Mesothelial cell of epicardium (in vitro differentiated cells): ENCODE measurements at places on chromosomes 1 and 21.

- DNase-seq = no peak
These were observed 29.6 kb downstream of the SETD4 start for GRCh38 chr21:36030581-36031189.

DNA sequence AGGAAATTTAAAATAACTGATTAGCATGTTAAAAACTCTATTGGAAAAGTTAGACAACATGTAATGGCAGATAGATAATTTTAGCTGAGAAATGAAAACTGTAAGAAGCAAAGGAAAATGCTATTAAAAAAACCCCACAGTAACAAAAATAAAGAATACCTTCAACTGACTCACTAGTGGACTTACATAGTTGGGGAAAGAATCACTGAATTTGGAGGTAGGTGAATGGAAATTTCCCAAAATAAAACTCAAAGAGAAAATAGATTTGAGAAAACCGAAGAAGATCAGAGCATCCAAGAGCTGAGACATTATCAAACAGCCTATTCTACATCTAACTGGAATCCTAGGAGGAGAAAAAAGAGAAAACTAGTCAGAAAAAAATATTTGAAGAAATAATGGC, 34.7 kb downstream of the PDE4B start:
- no peak for DNase-seq

- DNase-seq = no peak
These were observed 141.7 kb downstream of the EIF4G3 start for GRCh38 chr1:21034725-21035628.

- no peak for DNase-seq
These were observed 72.2 kb upstream of the CDC42BPA start for GRCh38 chr1:227390525-227390924.

- no peak for DNase-seq
These were observed 7.1 kb upstream of the NES start for GRCh38 chr1:156684227-156684782.

GRCh38 chr21:33206771-33207281, 22.9 kb upstream of the IFNAR2 start:
- DNase-seq = no peak

DNA sequence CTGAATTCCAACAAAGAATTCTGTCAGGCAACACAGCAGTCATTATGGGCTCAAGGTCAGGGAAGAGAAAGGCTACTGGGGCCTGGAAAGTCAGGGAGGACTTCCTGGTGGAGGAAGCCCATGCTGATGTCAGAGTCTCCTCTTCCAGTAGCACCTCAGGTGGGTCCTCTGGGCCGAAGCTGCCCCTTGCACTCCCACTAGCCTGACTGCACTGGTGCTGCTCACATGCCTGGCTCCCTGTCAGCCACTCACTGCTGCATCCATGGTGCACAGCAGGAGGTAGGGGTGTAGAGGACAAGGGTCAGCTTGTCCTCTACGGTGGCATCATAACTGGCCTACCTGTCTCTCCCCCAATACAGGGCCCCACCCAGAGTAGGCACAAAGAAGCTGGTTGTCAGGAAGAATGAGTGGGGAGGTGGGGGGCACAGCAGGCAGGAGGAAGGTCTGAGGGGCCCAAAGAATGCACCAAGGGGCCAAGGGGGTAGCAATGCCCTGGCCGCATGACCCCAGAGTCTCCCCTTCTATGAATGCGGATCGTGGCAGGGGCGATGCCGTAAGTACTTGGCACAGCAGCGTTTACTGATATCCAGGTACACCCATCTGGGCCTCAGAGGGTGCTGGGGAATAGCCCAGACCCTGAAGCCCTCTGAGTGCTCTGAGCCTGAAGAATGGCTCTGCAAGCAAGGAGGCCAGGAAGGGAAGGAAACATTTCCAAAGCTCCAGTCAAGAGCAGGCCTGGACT, 80.3 kb downstream of the GLIS1 start:
- no peak for DNase-seq

- no peak for DNase-seq
These were observed 10.1 kb downstream of the CFAP45 start for GRCh38 chr1:159889821-159890252.

DNA sequence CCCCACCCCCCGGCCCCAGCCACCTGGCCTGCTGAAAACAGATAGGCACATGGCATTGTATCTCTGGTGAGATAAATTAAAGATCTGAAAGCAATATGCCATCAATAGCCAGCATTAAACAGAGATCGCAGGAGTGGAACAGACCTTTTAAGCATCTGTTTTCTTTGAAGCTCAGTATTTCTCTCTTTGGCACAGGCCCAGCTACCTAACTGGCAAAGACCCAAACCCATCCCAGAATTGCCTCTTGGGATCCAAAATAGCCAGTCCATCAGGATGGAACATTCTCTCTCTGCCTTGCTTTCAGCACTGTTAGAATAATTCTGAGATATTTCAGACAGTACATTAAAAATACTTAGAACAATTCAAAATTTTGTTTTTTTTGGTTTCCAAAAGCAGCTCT, 46.0 kb downstream of the KCNJ6 start:
- DNase-seq = peak; percentile 35

- DNase-seq = no peak
These were observed 26.6 kb downstream of the KNCN start for GRCh38 chr1:46524843-46525242.

- DNase-seq = no peak
These were observed 13.0 kb downstream of the FAM229A start for GRCh38 chr1:32349211-32349708.

- no peak for DNase-seq
These were observed 27.8 kb upstream of the ZNF281 start for GRCh38 chr1:200437556-200438203.

GRCh38 chr1:33008051-33008914, 28.4 kb downstream of the AK2 start:
- DNase-seq = no peak

GRCh38 chr1:22830041-22830566, 119.5 kb downstream of the EPHB2 start:
- no peak for DNase-seq

DNA sequence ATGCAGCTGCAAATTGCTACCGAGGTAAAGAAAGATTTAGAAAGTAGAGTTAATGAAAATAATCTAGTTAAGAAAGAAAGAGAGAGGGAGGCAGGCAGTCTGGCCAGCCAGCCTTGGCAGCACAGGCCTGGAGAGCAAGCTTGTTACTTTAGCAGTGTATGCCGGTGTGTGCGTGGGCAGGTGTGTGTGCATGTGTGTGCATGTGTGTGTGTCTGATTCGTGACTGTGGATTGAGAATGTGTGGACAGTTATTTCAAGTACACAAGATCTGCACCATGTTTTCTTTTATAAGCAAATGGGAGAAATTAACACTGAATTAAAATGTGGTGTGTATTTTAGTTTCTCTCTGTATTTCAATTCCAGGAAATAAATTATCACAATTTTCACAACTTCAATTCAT, 211.6 kb downstream of the DSCAM start:
- DNase-seq = no peak

- DNase-seq = no peak
These were observed 47.9 kb downstream of the ELF3 start for GRCh38 chr1:202058001-202058908.

GRCh38 chr1:29390491-29391361, 154.4 kb downstream of the PTPRU start:
- DNase-seq = no peak

DNA sequence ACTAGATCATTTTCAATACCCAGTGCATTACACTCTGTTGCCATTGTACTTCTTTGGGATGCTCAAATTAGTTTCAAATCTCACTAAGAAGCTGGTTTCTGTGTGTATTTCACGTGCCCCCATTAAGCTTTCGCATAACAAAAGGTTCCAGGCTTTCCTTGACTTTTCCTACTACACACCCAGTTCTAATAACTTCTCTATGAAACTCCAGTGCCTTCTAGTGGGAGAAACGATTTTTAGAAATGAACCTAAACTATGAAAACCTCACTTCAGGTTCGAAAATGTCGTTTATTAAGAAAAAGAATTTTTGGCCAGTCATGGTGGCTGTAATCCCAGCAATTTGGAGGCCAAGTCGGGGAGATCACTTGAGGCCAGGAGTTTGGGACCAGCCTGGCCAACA, 2.8 kb downstream of the CFHR4 start:
- DNase-seq = no peak

GRCh38 chr1:172533513-172534151, 682 bp downstream of the SUCO start:
- DNase-seq = no peak

GRCh38 chr1:27430903-27431600, 38.6 kb downstream of the GPR3 start:
- no peak for DNase-seq

GRCh38 chr1:3453891-3454810, at the start of gene ARHGEF16:
TSS of gene ARHGEF16 (plus strand) at chr1:3454665. CDS start at chr1:3463085, 8,420 bp downstream.
- peak; percentile 47 for DNase-seq

DNA sequence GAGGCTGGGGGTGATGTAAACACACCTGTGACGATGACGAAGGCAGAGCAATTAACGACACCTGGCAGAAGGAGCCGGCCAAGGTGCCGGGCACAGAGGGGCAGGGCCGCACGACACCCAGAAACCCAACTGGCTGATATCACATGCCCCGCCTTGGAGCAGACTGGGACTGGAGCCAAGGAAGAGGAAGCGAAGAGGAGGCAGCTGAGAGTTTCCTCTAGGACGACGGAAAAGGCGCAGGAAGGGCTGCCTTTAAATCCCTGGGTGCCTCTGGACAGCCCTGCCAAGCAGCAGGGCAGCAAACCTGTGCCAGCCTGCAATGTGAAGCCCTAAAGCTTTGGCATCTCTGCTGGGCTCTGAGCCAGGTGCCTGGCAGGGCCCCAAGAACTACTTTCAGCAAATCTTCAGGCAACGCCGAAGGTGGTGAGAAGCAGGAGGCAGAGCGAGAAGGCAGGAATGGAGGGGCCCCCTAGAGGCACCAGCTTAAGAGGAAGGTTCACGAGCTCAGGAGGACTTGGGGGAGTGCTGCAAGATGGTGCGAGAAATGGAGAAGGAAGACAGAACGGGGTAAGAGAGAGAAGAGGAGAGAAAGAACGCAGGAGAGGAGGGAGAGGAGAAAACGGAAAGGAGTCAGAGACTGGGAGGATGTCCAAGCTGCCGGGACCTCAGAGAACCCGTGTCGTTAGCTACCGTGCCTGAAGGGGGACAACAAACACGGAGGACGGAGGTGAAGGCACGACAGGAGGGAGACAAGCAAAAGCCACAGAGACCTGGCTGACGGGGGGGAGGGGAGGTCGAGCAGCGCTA, 25.3 kb upstream of the PEF1 start:
- DNase-seq = peak; percentile 57

DNA sequence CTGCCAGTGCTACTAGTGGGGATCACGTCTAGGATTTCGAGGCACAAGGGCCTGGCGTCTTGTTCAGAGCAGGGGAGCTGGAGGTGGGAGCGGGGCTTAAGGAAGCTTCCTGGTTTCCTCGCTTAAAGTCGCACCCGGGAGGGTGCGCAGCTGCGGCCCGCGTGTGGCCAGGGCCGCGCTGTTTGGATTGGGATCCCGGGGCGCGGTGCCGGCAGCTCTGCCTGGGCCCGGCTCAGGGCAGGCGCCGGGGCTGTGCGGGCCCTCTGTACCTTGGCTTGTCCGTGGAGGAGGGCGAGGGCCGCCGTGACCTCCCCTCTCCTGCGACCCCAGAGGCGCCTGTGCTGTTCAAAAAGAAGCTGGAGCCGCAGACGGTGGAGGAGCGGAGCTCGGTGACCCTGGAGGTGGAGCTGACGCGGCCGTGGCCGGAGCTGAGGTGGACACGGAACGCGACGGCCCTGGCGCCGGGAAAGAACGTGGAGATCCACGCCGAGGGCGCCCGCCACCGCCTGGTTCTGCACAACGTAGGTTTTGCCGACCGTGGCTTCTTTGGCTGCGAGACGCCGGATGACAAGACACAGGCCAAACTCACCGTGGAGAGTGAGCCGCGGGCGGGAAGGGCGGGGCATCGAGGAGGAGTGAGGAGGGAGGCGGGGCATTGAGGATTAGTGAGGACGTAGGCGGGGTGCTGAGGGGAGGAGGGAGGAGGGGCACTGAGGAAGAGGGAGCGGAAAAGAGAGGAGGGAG, 67.8 kb downstream of the OBSCN start:
- peak; percentile 84 for DNase-seq

DNA sequence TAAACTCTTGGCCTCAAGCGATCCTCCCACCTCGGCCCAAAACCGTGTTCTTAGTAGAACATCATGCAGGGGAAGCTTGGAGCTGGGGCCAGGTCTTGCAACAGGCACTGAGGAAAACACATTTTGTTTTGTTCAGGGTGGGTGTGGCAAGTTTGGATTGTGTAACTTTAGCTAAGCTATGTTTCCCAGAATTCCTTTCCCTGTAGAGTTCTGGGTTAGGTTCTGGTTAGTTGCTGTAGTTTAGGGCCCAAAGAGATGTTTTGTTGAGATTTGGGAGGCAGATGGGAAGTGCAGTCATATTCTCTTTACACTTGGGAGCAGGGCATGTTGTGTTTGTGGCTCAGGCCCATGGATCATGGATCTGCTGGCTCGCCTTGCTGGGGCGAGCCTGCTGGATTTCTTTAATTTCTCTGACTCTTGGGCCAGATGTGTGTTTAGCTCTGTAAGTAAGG, 24.0 kb downstream of the PLA2G5 start:
- DNase-seq = no peak

GRCh38 chr1:235917267-235917811, 50.6 kb upstream of the LYST start:
- DNase-seq = no peak

GRCh38 chr1:32786856-32787255, 30.3 kb downstream of the YARS1 start:
- no peak for DNase-seq

- DNase-seq = no peak
These were observed 6.7 kb downstream of the LDLRAP1 start for GRCh38 chr1:25550155-25550506.

GRCh38 chr1:113205980-113206766, 133.2 kb downstream of the LRIG2 start:
- no peak for DNase-seq

DNA sequence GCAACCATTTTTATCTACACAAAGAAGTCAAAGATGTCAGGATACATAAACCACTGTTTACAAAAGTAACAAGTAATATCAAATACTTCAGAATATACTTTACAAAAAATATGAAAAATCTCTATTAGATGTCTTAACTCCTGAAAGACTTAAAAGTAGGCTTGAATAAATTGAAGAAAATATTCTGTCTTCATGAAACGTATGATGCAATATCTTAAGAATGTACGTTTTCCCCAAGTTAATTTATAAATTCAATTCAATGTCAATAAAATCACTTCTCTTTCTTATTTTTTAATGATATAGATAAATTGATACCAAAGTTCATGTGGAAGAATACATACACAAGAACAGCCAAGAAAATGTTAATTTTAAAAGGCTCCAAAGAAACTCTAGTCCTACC, 6.0 kb downstream of the KRTAP19-7 start:
- DNase-seq = no peak

- DNase-seq = no peak
These were observed 195.1 kb downstream of the PTPRC start for GRCh38 chr1:198833706-198834503.

- no peak for DNase-seq
These were observed 80.0 kb downstream of the NDUFS5 start for GRCh38 chr1:39105841-39106765.

DNA sequence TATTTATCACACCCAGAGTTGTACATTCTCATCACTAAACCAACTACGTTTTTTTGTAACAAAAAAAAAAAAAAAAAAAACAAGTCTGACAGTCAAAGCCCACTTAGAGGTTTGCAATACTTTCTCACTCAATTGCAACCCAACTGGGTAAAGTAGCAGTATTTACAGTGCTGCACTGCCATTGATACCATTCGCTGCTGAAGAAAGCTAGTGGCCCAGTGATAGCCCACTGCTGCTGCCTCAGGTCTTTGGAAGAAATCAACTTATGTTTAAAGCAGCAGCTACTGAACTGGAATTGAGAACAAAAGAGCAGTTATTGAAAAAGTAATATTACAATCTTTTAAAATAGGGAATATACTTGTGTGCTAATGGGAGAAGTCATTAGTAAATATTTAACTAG, 2.7 kb downstream of the HNRNPU start:
- DNase-seq = no peak
